ENCODE measurements at places on chromosomes 6 and 20.

DNA sequence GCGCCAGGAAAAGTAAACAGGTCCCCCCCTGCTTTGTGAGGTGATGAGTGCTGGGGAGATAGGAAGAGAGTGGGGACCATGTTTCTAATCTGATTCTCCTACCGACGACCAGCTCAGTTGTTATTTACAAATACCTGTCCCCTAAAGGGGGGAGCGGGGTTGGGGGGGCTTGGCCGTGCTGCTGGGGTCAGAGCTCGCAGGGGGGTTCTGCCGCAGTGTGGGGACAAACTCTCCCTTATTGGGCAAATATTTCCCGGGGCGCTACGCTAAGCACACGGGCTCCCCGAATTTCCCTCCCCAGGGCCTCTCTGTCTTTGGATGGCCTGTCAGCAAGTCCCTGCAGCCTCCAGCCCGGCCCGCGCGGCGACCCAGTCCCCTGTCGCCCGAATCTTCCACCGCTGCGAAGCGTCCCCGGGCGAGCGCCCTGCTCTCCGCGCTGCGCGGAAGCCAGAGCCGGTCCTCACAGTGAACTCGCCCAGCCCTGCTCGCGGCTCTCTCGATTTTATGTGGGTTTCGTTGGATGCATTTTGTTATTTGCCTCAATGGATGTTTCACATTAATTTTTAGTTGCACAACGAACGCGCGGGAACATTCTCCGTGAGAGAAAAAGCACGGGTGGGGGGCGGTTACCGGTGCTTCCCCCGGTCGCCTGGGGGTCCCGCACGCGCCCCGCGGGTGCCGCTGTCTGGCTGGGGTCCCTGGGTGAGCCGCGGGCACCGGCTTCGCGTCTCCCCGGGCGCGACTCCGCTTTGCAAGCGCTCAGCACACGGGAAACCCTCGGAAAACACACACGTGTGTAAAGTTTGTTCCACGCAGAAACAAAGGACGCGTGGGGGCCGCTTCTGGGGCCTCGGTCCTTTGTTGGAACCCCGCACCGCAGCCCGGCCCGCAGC is 1.5 kb upstream of the STX16 start:
- DNase-seq = no peak

GRCh38 chr6:88220493-88220892 is 54.3 kb upstream of the CNR1 start:
- DNase-seq = no peak

DNA sequence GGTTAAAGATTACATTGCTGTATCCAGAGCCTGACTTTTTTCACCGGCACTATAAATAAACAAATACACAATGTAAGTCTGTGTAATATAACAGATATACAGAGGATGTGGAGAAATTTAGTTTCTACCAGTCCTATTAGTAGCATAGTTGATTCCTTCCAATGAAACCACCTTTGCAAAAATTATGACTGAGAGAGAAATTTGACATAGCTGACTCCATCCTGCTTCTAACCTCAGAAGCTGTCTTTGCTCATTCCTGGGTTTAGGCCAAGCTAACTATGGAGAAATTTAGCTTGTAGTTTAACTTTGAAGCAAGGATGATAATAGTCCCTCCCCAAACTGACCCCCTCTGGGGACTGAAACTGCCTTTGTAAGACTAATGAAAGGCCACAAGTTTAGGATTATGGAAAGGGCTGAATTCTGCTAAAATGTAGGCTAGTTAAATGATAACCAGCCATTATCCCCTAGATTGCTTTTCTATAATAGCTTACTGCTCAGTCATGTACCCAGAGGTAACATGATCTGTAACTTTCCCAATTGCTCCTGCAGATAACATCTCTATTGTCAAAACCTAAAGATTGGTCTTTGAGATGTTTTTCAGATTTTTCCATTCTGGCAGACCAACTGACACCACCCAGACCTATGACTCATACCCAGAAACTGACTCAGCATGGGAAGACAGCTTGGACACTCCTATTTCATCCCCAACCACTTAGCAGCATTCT is 172.8 kb upstream of the ARG1 start:
- DNase-seq = no peak

DNA sequence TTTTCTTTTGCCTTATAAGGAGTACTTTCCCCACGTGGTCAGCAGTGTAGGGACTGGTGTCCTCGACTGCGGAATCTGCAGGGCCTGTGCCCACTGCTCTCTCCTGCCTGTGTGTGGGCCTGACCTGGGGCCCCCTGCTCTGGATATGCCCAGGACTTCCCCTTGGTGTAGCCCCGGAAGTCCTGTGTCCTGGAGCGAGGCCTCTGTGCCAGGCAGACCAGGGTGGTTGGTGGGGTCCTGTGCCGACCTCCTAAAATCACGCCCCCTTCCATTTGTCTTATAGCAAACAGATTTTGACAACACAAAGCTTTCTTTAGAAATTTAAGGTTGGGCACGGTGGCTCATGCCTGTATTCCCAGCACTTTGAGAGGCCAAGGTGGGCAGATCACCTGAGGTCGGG is 64.2 kb downstream of the DLL1 start:
- DNase-seq = no peak

GRCh38 chr20:57208198-57208597 is 58.2 kb downstream of the BMP7 start:
- no peak for DNase-seq

DNA sequence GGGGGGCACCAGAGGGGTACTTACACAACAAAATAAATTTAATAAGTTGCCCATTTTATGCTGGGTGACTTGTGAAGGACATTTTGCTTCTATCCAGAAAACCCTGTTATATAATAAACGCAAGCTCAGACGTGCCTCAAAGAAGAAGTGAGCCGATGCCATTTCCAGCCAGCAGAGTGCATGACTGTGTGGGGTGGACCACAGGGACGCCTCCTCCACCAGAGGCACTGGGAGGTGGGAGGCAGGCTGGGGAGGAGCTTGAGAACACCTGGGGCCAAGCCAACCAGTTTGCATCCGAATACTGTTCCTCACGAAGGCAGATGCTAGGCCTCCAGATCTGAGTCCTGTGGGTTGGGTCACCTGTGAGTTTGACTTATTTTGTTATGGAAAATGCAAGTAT is 363.8 kb downstream of the RNGTT start:
- no peak for DNase-seq

DNA sequence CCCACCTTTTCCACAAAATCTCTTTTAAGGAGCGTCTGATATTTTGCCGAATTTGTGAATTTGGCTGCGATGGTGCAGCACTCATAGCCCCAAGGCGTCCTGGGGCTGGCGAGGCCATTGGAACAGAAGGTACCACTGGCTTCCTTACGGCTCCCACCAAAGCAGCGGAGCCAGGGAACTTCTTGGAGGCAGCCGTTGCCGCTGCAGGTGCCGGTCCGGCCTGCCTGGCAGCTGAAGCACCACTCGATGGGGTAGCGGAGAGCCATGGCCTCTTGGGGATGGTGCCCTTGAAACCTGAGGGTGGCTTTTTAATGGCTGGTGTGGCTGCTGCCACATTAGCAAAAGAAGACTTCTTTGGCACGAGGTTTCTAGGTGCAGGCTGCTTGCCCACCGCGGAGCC is 29.8 kb downstream of the DIDO1 start:
- no peak for DNase-seq

DNA sequence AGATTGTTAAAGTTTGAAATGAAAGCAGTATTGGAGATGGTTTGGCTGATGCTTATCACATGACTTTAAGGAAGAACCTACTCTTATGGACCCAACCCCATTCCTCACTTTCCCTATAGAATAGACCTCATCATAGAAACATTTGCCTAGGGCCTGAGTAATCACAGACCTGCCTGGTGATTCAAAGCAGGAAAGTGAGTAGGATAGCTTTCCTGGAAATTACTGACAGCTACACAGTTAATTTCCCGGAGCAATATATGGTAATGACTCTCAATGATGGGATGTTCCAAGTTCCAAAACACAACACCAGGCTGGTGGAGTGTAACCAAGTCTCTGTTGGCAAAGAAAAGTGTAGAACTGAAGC is 233.8 kb downstream of the SIM1 start:
- DNase-seq = no peak

DNA sequence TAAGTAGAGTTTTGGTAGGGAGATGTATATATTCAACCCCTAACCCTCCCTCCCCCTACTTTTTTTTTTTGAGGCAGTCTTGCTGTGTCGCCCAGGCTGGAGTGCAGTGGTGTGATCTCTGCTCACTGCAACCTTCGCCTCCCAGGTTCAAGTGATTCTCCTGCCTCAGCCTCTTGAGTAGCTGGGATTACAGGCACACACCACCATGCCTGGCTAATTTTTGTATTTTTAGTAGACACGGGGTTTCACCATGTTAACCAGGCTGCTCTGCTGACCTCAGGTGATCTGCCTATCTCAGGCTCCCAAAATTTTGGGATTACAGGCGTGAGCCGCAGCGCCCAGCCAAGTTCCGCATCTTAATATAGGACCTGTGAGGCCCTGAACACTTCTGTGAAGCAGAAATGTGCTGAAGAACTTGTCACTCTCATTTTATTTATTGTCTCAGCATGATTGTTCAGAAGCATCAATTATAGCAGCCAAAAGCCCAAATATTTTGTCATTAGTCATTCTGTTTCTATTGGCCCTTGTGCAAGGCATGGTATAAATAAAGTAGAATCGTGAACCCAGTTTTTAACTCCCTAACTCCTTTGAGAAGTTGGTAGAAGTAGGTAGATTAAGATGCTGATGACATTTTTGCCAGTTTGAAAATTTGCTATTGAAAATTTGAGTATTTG is 19.4 kb downstream of the DSTN start:
- DNase-seq = no peak

GRCh38 chr6:167020206-167020605 is 21.0 kb downstream of the CEP43 start:
- DNase-seq = no peak

GRCh38 chr20:6418732-6419131 is 295.9 kb upstream of the FERMT1 start:
- no peak for DNase-seq
